Right renal cortex interstitium (tissue), 3 donors: ENCODE measurements at places on chromosomes 7 and 10. TPM values are rescaled to one million over a fixed set of nuclear protein-coding genes. Genes with fewer than 3 reads are reported as not detected.

DNA sequence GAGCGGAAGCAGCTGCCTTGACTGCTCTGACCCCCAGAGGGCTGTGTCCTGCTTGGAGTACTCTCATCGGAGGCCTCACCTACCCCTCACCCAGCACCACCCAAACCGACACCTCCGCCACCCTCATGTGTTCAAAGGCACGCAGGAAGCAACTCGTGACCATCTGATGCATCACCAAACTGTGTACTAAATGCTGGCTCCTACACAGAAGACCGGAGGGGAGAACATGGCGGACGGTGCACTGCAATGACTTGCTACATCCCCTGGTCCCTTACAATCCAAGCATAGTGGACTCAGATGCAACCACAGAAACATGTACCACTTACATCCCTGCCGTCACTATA is 3.4 kb downstream of the PDAP1 start:
- DNase-seq: no peak

DNA sequence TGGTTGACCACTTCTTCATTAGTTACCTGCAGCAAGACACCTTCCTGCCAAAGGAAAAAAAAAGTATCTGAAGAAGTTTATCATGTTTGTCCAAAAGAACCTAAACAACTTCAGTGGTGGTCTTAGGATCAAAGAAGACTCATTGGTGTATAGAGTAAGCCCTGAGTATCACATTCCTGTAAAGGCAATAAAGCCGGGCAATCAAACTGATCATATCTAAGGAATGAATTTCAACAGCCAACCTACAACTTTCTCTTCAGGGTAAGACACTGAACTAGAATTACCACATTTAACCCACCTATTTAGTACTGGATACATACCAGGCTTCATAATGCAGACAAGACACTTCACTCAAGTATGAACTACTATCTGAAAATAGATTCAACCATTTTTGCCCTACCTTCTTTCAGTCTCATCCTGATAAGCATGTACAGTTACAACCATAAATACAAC is 10.1 kb downstream of the HNRNPA2B1 start:
- no peak for DNase-seq

GRCh38 chr7:26199301-26200037 is 1.1 kb downstream of the HNRNPA2B1 start:
- DNase-seq: no peak

Gene VGF
- 0.21 TPM for polyA plus RNA-seq

Gene RBM20
- polyA plus RNA-seq: 5.1 TPM

- no peak for DNase-seq
Observed at GRCh38 chr10:21978191-21978862, 25.2 kb downstream of the DNAJC1 start.

DNA sequence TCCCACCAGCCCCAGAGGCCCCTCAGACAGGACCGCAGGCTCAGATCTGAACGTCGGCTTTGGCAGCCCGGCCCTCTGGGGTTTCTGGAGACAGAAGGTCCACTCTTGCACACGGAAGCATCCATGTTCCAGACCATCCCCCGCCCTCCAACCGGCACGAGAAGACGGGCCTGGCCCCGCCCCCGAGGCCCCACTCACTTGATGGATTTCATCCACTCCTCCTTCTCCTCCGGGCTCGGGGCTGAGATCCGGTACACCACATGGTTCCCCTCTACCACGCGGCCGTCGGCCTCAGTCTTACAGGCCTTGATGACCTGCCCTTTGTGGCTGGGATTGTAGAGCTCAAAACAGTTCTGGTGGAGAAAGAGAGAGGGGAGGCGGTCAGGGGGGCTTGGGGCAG is 107.3 kb downstream of the CYTH3 start:
- DNase-seq: no peak

Gene ZNF425
- polyA plus RNA-seq: 9.2 TPM

DNA sequence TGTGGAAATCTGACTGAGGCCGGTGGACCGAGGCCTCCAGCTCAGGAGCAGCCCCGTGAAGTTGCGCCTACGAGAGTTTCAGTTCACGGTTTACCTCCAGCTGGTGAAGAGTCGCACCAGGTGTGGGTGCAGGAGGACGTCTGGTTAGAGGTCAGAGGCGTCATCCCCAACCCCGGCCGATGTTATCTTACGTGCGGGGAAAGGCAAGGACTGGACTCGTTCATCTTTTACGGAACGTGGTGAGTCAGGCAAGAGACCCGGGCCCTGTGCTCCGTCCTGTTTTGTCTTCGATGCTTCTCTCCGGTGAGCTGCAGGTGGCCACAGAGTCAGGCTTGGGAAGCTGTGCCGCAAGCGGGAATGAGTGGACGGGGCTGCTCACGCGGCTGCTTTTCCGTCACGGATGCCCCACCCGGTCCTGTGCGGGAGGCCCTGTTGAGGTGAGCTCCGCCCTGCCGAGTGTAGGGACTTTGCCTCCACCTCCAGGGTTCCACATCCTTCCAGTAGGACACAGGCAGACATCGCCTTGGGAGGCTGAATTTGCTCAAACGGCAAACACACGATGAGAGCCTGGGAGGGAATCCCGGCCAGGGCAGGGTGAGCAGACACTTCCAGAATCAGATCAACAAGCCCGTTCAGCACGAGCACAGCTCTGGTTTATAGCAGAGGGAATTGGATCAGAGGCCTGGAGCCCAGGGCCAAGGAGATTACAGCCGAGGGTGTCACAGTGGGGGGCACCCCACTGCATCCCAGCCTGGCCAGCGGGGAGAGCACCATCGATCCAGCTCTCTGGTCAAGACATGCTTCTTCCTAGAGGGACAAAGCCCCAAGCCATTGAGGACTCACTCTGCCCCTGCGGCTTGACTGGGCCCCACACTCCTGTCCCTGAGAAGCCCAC is 50.1 kb upstream of the INPP5A start:
- DNase-seq: no peak

DNA sequence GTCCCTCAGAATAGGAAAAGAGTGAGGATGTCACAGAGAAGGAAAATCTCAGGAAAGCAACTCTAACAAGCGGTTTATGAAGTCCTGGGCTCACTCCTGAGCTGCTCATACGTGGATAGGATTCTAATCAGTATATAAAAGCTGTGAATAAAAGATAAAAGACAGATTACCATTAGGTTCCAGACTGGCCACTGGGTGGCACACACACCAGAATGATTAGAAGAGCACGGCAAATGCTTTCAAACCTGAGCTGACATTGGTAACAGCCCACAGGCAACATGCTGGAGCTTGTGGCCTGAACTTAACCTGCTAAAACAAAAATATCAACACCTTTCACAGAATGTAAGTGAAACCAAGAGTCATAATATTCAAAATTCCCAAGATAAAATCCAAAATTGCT is 370.8 kb downstream of the GRID1 start:
- DNase-seq: no peak

- no peak for DNase-seq
Observed at GRCh38 chr10:100697070-100697469, 48.3 kb upstream of the PAX2 start.

GRCh38 chr10:121303287-121303890 is 294.9 kb downstream of the FGFR2 start:
- no peak for DNase-seq

DNA sequence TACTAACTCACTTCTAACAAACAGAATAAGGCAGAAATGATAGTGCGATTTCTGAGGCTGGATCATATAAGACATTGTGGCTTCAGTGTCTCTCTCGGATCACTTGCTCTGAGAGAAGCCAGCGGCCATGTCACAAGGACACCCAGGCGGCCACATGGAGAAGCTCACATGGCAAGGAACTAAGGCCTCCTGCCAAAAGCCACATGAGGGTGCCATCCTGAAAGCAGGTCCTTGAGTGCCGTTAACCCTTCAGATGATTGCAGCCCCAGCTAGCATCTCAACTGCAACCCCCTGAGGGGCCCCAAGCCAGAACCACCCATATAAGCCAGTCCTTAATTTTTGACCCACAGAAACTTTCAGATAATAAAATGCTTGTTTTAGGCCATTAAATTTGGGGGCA is 6.9 kb upstream of the VDAC2 start:
- DNase-seq: no peak

- no peak for DNase-seq
Observed at GRCh38 chr10:72067463-72068125, 20.8 kb downstream of the SPOCK2 start.

Gene TIMM23B
- 12.0 TPM for polyA plus RNA-seq

Gene CDK14
- polyA plus RNA-seq: 33.6 TPM

Gene STEAP1
- 11.5 TPM for polyA plus RNA-seq

GRCh38 chr7:36764929-36765328 is 40.6 kb upstream of the AOAH start:
- DNase-seq: no peak

DNA sequence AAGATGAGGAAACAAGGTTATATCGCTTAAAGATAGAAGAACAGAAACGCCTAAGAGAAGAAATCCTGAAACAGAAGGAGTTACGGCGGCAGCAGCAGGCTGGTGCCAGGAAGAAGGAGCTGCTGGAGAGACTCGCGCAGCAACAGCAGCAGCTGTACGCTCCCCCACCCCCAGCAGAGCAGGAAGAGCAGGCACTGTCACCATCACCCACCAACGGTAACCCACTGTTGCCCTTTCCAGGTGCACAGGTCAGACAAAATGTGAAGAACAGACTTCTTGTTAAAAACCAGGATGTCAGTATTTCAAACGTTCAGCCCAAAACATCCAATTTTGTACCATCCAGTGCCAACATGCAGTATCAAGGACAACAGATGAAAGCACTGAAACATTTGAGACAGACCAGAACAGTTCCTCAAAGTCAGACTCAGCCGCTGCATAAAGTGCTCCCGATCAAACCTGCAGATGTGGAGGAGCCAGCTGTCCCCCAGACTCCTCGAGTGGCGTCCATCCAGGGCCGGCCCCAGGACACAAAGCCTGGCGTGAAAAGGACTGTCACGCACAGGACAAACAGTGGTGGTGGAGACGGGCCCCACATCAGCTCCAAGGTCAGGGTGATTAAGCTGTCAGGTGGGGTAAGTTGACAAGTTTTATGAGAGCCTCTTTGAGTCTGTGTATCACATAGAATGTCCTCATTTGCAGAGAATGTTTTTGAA is 67.1 kb downstream of the SHH start:
- DNase-seq: no peak

GRCh38 chr7:110766864-110767263 is 324.1 kb upstream of the LRRN3 start:
- DNase-seq: no peak

- no peak for DNase-seq
Observed at GRCh38 chr10:98295907-98296306, 27.9 kb upstream of the LOXL4 start.

- no peak for DNase-seq
Observed at GRCh38 chr10:14598809-14599764, 175.6 kb downstream of the FAM107B start.

Gene CHAT
- polyA plus RNA-seq: not detected

DNA sequence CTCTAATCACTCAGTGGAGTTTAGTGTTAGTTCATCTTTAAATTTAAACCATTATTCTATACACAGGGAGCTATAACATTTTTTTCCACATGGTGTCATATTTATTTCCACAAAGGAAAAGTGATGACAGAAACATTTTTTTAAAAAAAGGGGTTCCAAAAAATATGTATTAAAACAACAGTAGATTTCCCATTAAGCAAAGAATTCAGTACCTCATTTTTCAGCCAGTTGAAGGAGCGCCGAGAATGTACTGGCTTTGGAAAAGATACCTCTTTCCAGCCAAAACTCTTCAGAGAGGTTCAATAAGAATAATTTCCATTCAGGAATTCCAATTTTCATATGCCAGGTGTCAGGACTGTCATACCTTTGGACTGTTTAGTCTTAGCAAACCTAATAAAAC is 250.5 kb upstream of the MEOX2 start:
- no peak for DNase-seq

DNA sequence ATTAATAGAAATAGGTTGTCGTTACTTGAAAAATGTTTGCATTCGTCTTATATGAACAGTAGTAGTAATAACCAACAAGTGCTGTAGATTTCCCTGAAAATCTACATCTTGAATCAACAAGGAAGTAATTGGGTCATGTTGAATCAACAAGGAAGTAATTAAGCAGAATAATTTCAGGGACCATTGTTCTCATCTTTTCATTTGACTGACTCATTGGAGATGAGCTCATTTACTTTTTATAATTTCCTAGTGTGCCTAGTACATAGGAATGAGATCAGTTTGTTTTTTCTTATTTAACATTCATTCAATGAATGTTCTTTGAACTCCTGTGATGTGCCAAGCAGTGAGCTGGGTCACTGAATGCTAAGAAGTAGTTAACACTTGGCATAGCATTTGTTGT is 8.2 kb downstream of the CLDN12 start:
- DNase-seq: no peak

- DNase-seq: no peak
Observed at GRCh38 chr10:50279489-50279888, 28.2 kb upstream of the ASAH2 start.

DNA sequence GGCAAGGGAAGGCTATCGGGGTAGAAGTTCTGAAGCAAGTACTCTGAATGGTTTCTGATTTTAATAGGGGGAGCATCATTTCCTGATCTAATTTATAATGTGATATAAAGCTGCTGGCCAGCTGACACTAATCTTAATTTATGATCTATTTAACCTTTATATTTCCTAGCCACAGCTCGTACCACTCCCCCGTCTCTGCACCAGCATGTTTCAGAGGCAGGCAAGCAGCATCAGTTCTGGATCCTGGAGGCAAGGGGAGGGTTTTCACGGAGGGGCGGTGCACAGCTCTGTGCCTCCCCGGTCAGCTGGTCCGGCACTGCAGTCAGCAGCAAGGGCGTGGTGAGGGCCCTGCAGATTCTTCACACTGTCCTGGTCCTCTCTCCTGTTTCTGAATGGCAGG is 30.0 kb downstream of the MGMT start:
- DNase-seq: no peak

Gene SLC13A1
- polyA plus RNA-seq: 25.1 TPM

Gene SKIDA1
- 10.3 TPM for polyA plus RNA-seq

DNA sequence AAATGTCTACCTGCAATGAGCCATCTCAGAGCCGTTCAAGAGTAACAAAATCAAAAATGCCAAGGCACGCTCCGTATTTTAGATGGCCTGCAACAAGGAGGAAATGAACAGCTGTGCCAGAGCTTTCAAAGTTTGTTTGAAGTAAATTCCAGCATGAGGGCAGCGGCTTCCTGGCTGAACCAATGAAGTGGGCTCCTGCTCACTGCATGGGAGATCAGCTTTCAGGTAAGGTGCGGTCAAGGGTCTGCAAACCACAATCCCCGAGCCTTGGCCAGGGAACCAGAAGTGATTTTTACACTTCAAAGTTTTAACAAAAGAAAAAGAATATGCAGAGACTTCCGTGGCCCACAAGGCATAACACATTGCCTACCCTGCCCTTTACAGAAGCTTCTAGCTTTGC is 120.6 kb downstream of the DIP2C start:
- no peak for DNase-seq
